ENCODE measurements at places on chromosomes 4 and X.

GRCh38 chr4:62126064-62126732 is 926.1 kb downstream of the ADGRL3 start:
- no peak for DNase-seq

DNA sequence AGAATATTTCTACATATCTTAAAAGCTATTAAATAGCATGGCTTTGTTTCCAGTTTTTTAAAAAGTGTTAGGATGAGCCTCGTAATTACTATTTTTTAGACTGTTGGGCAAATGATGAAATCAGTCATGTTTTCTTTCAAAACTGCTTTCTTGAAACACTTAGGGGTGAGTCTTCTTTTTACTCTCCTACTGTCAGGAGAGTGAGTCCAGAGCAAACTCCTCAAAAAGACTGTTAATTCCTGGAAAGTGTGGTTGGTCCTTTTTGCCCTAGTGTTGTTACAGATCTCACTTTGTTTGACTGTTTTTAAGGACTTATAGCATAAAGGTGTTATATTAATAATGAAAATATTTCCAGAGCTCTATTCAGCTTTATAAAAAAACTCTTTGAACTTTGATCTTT is 6.3 kb downstream of the GSTCD start:
- DNase-seq = peak; percentile 8

GRCh38 chr4:38765382-38765781 is 17.4 kb downstream of the TLR10 start:
- no peak for DNase-seq

DNA sequence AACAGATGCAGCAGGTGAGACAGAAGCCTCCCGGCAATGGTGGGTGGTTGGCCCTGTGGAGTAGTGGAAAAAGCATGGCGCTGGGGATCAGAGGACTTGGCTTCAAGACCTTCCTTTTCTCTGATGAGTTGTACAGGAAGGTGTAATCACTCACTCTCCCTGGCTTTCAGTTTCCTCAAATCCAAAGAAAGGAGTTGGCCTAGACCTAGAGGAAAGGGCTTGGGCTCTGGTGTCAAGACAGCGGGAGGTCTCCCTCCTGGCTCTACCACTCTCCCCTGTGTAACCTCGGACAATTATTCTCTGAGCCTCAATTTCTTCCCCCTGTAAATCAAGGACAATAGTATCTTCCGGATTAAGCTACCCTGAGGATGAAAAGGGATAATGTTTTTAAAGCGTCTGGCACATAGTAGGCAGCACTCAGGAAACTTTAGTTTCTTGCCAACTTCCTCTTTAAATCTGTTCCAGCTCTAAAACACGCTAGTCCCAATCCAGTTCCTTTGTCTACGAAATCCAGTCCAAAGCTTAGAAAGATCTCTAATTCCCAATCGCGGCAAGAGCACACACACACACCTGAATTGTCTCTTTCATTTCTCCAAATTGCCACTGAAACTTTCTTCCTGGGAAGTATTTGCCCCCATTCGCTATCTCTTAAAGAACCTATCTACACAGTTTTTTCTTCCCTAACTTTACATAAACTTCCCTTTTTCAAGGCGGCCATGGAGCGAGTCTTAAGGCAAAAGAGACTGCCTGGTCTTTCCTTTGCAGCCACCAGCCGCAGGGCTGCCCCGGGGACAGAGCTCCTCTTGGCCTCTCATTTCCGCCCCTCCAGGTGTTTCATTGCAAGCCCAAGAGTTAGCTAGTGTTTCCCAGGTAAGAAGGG is 29.9 kb upstream of the GPC4 start:
- no peak for DNase-seq

DNA sequence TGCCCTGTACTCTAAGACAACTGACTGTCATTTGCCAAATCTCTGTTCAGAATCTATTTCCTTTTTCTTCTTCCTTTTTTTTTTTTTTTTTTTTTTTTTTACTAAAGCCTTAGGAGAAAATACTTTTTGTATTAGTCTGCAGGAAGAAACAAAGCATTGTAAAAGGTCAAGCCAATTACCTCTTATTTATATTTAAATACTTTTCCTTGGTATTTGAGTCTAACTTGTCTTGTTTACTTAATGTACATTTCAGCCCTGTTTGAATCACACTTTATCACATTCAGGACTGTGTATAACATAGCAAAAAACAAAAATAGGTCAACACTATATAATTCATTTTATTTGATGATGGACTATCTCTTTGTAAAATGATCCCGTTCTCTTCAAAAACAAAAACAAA is 262.2 kb downstream of the RPA4 start:
- no peak for DNase-seq

- no peak for DNase-seq
Measured at GRCh38 chr4:156638334-156638733, 333.3 kb downstream of the PDGFC start.

DNA sequence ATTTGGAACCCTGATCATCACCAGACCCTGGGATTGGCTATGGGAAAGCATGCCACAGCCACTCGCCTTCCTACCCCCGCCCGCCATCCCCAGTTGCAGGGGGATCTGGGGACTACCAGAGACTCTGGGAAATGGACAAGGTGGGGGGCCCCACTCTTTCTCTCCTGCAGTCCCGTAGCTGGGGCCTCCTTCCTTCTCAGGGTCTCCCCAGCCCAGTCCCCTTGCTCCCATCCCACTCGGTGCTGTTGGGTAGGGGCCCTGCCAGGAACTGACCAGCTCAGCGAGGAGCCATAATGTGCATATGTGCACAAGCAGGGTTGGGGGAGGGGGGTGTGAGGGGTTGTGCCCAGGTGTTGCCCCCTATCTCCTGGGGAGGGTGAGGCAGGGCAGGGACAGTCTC is 3.4 kb upstream of the USP11 start:
- no peak for DNase-seq

DNA sequence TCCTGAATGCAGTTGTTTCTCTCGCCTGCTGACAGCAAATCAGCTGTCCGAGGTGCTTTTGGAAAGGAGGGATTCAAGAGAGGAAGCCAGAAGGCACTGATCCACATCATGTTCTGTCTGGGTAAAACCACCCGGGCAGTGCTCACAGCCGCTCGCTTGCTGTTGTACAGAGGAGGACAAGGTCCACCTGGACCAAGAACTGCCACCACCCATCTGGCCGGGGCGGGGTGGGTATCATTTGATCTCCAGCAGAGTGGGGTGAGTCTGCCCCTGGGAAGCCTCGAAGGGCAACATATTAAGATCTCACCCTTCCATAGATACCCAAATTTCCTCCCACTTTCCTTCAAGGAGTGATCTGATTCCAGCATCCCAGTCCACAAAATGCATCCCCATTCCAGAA is 113.1 kb downstream of the DCTD start:
- DNase-seq = no peak

DNA sequence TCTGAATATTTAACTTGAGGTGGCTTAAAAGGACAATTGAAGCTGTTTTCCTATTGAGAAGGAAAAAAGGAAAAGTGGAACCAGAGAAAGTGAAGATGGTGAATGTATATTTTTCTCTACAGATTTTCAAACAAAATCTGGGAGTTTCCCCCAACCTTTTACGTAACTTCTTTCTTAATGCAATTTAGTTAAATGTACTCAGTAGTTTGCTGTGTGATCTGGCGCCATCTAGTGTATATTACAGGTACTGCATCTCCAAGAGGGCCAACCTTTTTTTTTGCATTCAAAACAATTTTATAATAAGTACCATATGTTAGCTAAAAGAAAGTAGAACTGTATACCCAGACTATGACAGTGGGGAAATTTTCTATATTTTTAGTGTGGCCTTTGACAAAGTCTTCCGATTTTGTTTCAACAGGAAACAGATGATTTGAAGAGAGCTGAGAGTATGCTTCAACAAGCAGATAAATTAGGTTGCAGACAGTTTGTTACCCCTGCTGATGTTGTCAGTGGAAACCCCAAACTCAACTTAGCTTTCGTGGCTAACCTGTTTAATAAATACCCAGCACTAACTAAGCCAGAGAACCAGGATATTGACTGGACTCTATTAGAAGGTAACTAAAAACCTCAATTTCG is 82.0 kb downstream of the PLS3 start:
- DNase-seq = peak; percentile 25

DNA sequence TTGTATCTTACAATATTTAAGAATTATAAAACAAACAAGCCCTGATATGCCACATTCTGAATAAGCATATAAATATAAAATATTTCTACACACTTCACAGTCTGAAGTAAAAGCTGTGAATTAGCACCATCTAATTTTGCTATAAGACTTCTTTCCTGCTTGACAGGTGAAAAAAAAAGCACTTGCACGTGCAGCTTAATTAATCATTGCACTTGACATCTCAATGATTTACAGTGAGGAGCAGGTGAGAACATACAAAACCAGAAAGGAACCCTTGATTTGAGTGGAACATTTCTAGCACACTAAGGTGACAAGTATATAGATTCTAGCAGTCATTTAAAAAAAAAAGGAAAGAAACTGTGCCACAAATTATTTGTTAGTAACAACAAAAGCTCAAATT is 47.9 kb downstream of the CHIC2 start:
- DNase-seq = no peak

DNA sequence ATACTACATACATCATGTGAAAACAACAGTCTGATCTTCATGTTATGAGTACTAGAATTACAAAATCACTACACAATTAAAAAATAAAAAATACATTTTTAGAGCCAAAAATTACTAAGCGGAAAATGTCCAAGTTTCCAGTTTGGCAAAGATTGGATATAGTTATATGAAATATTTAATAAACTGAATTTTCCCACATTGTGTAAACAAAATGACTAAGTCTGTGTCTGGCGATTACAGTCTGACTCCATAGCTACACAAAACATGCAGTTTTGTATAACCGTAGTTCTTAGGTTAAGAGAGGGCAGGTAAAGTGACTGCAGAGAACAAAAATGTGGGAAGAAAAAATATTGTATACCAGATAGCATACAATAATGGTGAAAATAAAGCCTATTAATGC is 59.2 kb upstream of the TMEM47 start:
- DNase-seq = no peak
